Cortex of kidney (tissue), 1 donor: ENCODE measurements at places on chromosomes 6 and 20.

- no peak for DNase-seq
These were observed 7.6 kb upstream of the TMC2 start for GRCh38 chr20:2528671-2529271.

- no peak for DNase-seq
These were observed 36.3 kb downstream of the ROS1 start for GRCh38 chr6:117389227-117390057.

GRCh38 chr6:38021571-38021970 is 202.0 kb downstream of the ZFAND3 start:
- no peak for DNase-seq

DNA sequence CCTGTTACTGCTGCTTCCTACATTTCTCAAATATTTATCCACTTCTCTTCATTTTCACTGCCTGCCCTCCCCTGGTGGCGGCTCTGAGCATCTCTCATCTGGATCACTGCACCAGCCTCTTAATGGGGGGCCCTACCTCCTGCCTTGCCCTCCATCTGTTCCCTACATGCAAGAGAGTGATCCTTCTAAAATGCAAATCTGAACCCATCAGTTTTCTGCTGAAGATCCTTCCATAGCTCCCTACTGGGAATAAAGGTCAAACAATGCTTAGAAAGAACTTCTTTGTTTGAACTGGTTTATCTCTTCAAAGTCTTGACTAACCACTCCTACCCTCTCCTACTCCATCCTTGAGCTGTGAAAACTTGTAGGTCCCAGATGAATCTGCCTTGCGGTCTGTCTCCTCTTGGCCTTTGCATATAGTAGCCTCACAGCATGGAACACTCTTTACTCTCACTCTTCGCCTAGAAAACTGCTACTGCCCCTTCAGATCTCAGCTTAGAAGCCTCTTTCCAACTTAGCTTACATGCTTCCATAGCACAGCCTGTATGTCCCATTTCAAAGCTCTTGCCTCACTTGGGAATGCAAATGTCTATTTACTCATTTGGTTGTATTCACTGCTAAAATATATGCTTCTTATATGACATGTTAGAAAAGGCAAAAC is 119.3 kb downstream of the QRSL1 start:
- no peak for DNase-seq

- no peak for DNase-seq
These were observed 124.1 kb downstream of the SGK1 start for GRCh38 chr6:134193536-134194498.

GRCh38 chr20:32564921-32565734 is 20.0 kb downstream of the NOL4L start:
- DNase-seq = no peak

DNA sequence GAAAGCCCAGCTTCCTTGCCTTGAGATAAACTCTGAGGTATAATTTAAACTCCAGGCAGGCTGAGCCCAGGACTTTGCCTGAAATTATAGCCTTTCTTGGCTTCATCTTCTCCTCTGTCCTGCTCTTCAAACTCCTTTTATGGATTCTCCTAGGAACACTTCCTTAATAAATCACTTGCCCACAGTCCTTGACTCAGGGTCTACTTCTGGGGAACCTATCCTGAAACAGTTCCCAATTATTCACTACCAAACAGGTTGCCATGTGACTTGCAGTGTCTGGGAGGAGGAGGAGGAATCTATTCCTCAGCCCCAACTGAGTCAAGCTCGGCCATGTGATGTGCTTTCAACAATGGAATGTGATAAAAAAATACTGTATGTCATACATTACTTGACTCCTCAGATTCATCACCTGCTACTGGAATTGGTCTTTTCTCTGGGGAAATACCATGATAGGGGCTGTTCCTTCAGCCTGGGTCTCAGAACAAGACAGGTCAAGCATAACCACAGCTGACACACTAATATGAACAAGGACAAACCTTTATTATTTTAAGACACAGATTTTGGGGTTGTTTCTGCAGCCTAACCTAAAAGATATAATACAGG is 20.5 kb upstream of the CDKN1A start:
- no peak for DNase-seq

- DNase-seq = no peak
These were observed 128.2 kb downstream of the BANF2 start for GRCh38 chr20:17827759-17828559.

DNA sequence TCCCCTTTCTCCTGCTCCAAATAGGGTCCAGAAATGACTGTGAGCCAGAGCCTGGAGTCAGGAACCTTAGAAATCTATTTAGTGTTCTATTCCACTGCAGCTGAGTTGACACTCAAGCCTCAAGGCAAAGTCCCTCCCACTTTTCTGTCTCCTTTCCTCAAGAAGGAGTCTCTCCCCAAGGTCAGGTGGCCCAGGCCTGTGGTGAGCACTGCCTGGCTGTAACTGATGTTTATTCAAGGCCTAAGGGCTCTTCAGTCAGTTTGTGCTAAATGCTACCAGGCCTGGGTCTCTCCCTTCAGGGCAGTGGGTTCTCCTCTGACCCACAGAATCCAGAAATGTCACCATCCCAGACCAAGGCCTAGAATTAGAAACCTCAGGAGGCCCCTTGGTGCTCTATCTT is 1042.9 kb upstream of the EPHA7 start:
- no peak for DNase-seq

DNA sequence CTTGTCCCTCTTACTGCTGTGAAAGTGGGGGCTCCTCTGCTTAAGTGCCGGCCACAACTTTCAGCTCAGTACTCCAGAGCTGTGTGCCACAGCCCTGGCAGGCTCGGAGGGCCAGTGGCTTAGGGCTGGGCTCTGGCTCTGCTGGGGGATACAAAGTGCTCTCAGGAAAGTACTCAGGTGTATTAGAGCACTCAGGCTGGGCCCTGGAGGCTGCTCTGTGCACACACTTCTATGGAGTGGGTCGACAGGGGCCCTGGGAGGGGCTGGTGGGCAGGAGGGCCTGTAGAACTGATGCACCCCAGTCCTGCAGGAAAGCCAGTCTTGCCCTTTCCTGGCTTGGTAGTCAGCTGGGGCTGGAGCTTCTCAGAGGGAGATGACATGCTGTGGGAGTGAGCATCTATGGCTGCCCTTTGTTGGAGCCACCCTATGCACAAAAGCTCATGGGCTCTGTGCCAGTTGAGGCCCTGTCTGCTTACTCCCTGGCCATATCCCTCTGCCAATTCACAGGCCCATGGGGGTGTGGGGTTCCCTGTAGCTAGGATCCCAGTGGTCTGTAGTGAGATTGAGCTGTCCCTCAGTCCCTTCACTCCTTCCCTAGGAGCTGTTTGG is 22.0 kb downstream of the CENPW start:
- no peak for DNase-seq

- peak; percentile 20 for DNase-seq
These were observed at the start of gene SENP6 for GRCh38 chr6:75601304-75602245. Gene SENP6, plus strand, starts transcription at chr6:75601880. Its CDS starts 645 bp downstream, at chr6:75602525.
